ENCODE measurements at places on chromosomes 2 and 18. TPM values are rescaled to one million over a fixed set of nuclear protein-coding genes. Genes with fewer than 3 reads are reported as not detected.
A peak's percentile ranks its signal among the peaks of the same experiment; 100 is the strongest.

The TUBA4B gene
- total RNA-seq = not detected

The ZCCHC2 gene
- total RNA-seq = 3.0 TPM

The LHCGR gene
- total RNA-seq = not detected

The SLC19A3 gene
- 0.65 TPM for total RNA-seq

The LIPG gene
- 0.25 TPM for total RNA-seq

The DSG4 gene
- not detected for total RNA-seq

The THADA gene
- 15.2 TPM for total RNA-seq

The SNTG2 gene
- not detected for total RNA-seq

The FAM237A gene
- total RNA-seq = not detected

The RTN4 gene
- total RNA-seq = 425 TPM

The CFAP65 gene
- total RNA-seq = not detected

- peak; percentile 81 for DNase-seq
Measured at GRCh38 chr2:214649440-214650205, 159.9 kb downstream of the BARD1 start.

DNA sequence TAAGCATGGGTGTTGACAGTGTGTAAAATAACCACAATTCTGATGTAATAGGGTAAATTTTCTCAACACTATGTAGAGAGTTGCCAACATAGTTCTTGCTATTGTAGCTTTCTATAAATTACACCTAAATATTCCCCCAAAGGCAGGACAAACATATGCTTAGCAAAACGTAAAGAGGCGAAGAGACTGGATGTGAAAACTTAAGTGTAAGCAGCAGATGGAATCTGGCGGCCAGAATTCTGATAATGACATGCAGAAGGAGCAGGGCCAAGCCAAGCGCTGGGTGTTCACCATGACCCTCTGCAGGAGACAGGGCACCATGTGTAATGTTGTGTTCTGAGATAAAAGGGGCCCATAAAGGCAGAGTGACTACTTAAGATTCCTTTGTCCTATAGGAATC, 105.2 kb upstream of the ZNF521 start:
- DNase-seq = peak; percentile 12

- DNase-seq = no peak
Measured at GRCh38 chr2:86577817-86578456, 14.7 kb upstream of the CHMP3 start.

- DNase-seq = no peak
Measured at GRCh38 chr18:55214534-55214933, 255.3 kb upstream of the CCDC68 start.

DNA sequence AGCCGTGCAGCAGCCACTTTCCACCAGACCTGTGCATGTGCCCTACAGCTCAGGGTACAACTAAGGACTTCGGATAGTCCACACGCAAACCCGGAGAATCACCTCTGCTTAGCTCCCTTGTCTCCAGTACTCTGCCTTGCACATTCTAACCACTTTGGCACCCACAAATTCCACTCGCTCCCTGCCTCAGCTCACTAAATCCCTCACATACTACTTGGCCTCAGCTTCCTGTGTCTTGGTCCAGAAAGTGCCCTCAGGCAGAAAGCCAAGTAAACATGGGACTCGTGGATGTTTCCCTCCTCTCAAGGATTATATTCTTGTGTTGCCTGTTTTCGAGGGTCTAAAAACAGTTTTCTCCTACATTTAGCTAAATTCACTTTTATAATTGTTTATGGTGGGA, 157.8 kb upstream of the DAPL1 start:
- DNase-seq = no peak

- peak; percentile 81 for DNase-seq
Measured at GRCh38 chr2:135701442-135701841, 40.2 kb upstream of the UBXN4 start.

- peak; percentile 28 for DNase-seq
Measured at GRCh38 chr18:31931163-31931885, 11.6 kb downstream of the TRAPPC8 start.

GRCh38 chr2:30273574-30273929, 42.2 kb downstream of the LBH start:
- no peak for DNase-seq

- no peak for DNase-seq
Measured at GRCh38 chr2:232238108-232238507, 140.4 kb upstream of the ALPP start.

- no peak for DNase-seq
Measured at GRCh38 chr2:238060096-238060541, 682 bp upstream of the SCLY start.

DNA sequence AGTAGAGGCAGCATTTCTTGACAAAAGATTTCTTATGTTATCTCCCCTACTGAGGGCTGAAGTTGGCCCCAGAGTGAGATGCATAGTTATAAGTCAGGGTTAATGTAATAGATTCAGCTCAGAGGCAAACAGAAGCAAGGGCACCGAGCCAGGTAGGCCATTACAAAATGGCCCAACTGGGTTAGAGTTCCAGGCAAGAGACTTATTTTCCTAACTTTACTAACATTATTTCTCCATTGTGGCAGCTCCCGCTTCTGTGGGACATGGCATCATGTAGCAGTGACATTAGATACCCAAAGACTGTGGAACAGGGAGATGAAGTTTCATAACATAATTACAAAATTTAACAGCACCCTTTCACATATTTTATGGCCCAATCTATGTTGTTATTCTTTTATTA, 27.1 kb downstream of the TSPYL6 start:
- no peak for DNase-seq

DNA sequence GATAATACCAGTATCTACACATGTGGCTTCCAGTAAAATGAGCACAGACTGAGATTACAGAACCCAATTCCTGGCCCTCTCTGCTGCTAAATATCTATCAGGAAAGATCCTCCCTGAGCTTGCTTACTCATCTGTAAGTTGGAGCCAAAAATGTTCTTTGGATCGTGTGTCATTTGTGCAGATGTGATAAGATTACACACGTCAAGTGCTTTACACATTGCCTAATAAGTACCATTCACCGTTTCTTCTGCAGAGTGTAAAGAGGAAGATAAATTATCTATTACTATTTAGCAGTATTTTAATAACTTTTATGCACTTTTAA, 23.2 kb upstream of the SLC20A1 start:
- peak; percentile 95 for DNase-seq

DNA sequence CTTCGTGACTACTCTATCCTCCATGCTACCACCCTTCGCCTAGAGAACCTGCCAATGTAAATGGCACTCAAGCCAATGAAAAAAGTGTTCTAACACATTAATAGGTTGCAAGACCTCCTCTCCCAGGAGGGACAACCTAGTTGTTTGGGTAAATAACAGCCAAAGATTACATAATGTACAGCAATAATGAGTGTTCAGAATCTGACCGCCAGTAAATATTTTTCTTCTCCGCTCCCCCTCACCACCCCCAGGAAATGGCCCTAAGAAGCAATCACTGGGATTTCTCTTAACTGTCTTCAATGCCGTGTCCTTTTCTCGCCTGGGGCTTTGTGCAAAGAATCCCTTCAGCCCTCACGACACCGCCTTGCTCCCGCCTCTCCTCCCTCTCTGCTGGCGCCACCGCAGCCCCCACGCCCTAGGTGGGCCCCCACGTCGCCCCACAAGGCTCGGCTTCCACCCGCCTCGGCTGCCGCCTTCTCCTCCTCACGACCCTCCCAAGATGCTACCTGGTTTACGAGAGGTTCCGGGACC, 458 bp downstream of the HYCC2 start:
- DNase-seq = peak; percentile 69

GRCh38 chr2:30222636-30223360, 8.5 kb upstream of the LBH start:
- DNase-seq = no peak

GRCh38 chr2:1736045-1736444, 8.3 kb downstream of the PXDN start:
- DNase-seq = peak; percentile 59

GRCh38 chr2:198314559-198315153, 510.3 kb downstream of the PLCL1 start:
- peak; percentile 79 for DNase-seq

GRCh38 chr2:234083572-234084348, 33.3 kb downstream of the SPP2 start:
- DNase-seq = no peak

DNA sequence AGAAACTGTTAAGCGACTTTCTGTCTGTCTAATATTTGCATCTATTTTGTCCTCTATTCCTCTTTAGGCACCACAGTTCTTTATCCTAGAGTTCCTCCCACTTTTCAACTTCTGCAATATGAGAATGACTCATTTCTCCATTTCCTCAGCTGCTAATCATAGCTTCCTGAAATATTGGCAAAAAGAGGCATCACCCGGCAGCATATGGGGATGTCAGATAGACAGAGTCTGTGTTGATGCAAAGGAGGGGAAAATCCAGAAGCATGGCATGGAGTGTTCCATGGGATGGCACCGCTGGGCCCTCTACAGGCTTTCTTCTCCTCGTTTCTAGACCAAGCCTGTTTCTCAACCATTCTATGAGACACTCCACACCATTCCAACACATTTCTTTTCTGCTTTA, 93.4 kb downstream of the DOCK10 start:
- DNase-seq = peak; percentile 78

DNA sequence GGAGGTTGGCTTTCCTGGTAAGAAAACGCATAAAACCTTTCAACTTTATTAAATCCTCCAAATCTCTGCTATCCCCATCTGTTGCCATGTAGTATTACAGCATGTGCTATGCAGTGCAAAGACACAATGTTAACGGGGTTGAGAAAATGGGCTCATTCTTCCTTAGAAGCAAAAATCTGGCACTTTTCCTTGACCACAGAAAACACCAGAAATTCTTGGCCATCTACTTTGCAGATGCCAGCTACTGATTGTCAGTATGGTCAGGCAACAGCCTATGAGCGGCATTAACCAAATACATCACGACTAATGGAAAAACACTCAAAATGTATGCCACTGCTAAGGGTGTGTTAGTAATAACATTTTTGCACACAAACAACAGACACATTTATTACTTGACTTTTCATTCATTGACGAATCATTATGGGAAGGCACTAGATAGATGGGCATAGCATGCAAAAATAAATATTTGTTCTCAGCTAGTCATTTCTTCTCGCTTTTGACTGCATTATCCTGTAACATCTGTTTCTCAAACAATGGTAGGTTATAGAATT, 65.2 kb upstream of the CRIM1 start:
- peak; percentile 44 for DNase-seq

DNA sequence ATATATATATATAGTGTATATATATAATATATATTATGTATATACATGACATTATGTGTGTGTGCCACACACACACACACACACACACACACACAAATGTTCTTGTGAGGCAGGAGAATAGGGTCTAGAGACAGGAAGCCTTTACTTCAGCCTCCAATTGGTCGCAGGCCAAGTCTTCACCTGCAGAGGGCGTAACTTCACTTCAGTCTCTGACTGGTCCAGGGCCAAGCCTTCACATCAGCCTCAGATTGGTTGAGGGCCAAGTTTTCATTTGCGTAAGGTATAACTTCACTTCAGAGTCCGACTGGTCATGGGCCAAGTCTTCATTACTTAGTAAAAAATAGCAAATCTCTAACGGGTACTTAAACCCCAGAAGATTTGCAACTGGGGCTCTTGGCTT, 13.2 kb upstream of the SS18 start:
- no peak for DNase-seq

DNA sequence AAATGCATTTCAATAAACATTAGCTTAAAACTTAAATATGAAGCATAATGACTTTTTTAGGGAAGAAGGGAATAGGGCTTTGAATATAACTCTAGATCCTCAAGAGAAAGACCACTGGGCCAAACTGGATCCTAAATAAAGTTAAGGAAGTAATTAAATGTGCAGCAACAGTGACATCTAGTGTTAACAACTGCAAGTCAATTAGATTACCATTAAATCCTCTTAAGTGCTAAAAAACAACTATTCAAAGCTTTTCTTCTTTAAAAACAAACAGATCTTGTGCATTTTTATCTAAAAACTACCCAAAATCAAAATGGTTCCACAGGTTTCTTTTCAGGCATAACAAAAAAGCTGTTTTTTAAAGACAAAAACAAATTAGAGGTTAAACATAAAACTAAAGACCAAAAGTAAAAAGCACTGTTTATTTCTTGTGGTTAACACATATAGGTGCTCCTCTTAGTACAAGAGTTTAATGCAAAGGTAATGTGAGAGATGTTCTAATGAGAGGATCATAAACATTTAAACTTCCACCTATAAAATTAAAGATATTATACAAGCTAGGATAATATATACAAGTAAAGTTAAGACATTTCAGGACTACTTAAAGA, 111.4 kb downstream of the THADA start:
- DNase-seq = peak; percentile 77

GRCh38 chr2:186526281-186526680, 40.2 kb downstream of the ZC3H15 start:
- no peak for DNase-seq

GRCh38 chr2:241035818-241036396, 37.5 kb downstream of the SNED1 start:
- DNase-seq = no peak

- peak; percentile 78 for DNase-seq
Measured at GRCh38 chr2:157784169-157784822, 91.8 kb downstream of the ACVR1 start.

GRCh38 chr18:12315490-12315889, 7.4 kb downstream of the TUBB6 start:
- DNase-seq = peak; percentile 79

DNA sequence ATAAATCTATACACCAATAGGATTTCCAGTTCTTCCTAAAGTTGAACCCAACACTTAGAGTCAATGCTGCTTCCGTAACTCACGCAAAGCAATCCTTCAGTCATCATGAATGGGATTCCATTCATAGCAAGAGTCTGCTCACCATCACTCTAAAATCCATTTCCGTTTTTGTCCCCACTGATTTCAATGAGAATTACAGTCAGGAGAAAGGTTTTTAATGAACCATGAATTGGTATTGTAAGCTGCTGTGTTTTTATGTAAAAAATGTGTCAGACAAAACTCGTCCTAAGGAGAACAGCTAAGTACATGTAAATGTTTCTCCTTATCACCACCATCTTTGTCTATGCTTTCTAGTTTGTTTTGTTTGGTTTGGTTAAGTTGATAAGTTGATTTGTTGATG, 391.5 kb downstream of the IRS1 start:
- DNase-seq = no peak

DNA sequence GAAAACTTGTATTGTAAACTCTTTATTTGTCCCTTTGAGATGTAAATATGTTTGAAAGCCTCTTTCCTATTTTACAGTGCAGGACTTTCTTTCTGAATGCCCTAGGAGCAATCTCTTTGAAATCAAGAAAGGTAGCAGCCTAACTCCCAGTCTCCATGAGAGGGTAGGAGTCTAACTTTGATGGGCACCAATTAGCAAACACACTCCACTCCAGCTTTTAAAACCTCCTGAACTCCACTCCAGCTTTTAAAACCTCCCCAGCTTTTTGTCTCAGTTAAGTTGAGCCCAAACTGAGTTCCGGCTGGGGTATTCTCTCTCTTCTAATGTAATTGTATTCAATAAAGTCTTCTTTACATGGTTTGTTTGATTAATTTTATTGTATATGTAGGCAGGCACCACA, 493.7 kb upstream of the CDH7 start:
- no peak for DNase-seq

- no peak for DNase-seq
Measured at GRCh38 chr18:11977153-11977466, 4.2 kb upstream of the IMPA2 start.

All from GM23248 (cell line).